ENCODE measurements at places on chromosomes 13 and 19. TPM values are rescaled to one million over a fixed set of nuclear protein-coding genes. Genes with fewer than 3 reads are reported as not detected.

The ZNF177 gene
- total RNA-seq, result 0.72 TPM

DNA sequence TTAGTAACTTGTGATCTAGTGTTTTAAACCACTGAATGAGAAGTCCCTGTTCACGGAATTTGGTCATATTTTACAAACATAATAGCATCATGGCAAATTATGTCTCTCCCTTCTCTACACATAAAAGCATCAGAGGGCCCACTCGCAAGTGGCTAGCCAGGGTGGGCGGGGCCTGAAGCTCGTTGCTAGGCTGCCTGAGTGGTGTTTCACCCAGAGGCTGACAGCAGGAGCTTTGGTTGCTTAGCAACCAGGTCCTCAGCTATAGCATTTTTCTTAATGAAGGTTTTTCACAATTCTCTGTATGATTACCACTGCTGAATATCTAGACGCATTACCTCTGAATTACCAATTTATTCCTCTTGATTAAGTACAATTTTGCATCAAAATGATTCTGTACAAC lies 126.5 kb downstream of the NALCN start:
- H3K4me3 ChIP-seq, result no peak overlapping the region
- DNase-seq, result peak; percentile 77
- peaks cover 25% of the 10 kb centered on the region for H3K4me1 ChIP-seq

DNA sequence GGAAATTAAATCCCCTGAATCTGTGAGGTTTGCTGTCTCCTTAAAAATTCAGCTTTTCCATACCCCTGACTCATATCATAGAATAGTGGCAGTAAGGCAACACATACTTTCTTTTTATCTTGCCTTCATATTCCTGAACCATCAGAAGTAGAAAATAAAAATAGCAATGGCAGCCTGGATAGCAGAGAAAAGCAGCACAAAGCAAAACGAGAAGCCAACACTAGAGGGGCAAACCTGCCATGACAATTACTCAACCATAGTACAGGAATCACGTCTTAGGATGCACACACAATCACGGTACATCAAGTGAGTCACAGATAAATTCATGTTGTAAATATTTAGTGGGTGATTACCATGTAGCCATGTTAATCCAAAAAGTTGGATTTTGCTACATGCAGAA lies 343.0 kb downstream of the ITGBL1 start:
- no peaks in the 10 kb centered on the region for H3K27me3 ChIP-seq
- no peak for DNase-seq
- no peak overlapping the region for H3K27ac ChIP-seq
- no peak overlapping the region for H3K4me3 ChIP-seq
- H3K4me1 ChIP-seq, result no peaks in the 10 kb centered on the region
- H3K36me3 ChIP-seq, result no peaks in the 10 kb centered on the region

- H3K27me3 ChIP-seq, result no peaks in the 10 kb centered on the region
- no peaks in the 10 kb centered on the region for H3K4me1 ChIP-seq
- no peak overlapping the region for H3K27ac ChIP-seq
- DNase-seq, result no peak
- no peaks in the 10 kb centered on the region for H3K36me3 ChIP-seq
Observed at GRCh38 chr13:91242652-91243051, 104.8 kb upstream of the MIR17HG start.

DNA sequence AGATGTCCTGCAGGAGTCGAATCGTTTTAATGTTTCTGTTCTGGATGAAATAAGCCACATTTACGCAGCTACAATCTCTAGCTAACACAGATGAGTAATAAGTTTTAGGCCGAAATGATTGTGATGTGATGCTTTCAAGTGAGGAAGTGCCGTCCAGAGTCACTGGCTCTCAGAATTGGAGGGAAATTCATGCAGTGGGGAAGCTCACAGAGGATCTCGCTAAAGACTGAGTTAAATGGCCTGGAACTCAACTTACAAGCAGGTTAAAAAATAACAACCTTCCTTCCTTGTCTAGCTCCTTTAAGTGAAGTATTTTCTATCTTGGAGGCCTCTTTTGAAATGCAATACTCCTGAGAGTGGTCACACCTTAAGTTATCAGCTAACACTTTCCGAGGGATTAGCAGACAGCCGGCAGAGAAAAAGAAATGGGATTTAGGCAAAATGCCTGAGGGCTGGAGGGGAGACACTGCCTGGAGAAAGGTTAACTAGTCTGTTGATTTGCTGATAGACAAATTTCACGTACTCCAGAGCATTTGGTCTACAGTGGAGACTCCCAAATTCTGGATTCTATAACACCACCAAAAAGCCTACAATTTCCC lies 74.2 kb downstream of the IRS2 start:
- H3K4me3 ChIP-seq, result no peak overlapping the region
- no peak for DNase-seq
- no peak overlapping the region for H3K27ac ChIP-seq

- no peaks in the 10 kb centered on the region for H3K4me1 ChIP-seq
- H3K4me3 ChIP-seq, result no peak overlapping the region
- DNase-seq, result no peak
- H3K36me3 ChIP-seq, result peaks cover 7% of the 10 kb centered on the region
- H3K27me3 ChIP-seq, result no peaks in the 10 kb centered on the region
Observed at GRCh38 chr13:98312606-98313005, 135.5 kb upstream of the RNF113B start.

DNA sequence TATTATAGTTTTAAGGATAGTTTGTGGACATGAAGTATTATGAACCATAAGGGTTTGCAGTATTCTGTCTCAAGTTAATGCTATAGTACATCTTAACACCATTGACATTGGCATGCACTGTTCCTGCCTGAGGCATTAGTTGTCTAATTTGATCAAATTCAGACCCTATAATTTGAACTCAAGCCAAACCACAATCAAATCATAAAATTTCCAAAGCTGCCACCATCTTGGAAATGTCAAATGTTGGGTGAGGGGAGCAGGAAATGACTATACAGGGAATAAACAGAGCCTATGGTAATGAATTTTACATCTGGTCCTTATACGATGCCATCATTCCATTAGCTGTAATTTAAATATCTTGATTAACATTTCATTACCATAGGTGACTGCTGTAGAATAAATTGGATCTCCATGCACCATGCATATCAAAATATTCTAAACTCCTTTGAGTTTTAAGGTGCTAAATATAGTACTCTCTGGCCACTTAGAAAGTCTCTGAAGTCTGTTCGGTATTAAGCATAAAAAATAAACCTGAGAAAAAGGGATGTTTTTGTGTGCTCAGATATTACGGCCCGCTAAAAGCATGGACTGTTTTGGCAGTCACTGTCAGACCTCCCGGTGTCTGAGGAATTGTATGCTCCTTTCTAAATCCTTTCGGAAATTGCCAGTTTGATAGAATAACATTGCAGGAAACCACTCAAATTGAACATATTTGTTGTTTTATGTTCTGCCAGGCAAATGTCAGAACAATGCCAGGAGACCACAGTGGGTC lies 257.7 kb downstream of the SPRY2 start:
- no peaks in the 10 kb centered on the region for H3K27me3 ChIP-seq
- H3K4me1 ChIP-seq, result peaks cover 33% of the 10 kb centered on the region
- peak overlapping the region; percentile 54 for H3K4me3 ChIP-seq
- no peaks in the 10 kb centered on the region for H3K36me3 ChIP-seq

The FCER2 gene
- not detected for total RNA-seq

DNA sequence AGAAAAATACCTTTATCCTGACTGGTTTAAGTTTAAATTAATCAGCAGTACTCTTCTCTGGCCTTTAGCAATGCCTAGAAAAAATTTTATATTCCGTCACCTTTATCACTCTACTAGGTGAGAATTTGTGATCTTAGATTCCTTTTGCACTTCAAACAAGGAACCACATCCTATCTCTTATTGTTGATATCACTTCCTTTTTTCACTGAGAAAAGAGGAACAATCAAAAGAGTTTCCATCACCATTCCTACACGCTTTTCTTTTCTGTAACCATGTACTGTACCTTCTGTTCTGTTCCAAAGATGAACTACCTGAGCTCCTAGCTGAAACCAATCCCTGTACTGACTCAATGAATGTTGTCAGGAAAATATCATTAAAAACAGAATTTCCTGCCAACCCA lies 1379.0 kb upstream of the MIR17HG start:
- H3K4me1 ChIP-seq, result no peaks in the 10 kb centered on the region
- H3K36me3 ChIP-seq, result no peaks in the 10 kb centered on the region
- H3K4me3 ChIP-seq, result no peak overlapping the region
- no peak for DNase-seq

DNA sequence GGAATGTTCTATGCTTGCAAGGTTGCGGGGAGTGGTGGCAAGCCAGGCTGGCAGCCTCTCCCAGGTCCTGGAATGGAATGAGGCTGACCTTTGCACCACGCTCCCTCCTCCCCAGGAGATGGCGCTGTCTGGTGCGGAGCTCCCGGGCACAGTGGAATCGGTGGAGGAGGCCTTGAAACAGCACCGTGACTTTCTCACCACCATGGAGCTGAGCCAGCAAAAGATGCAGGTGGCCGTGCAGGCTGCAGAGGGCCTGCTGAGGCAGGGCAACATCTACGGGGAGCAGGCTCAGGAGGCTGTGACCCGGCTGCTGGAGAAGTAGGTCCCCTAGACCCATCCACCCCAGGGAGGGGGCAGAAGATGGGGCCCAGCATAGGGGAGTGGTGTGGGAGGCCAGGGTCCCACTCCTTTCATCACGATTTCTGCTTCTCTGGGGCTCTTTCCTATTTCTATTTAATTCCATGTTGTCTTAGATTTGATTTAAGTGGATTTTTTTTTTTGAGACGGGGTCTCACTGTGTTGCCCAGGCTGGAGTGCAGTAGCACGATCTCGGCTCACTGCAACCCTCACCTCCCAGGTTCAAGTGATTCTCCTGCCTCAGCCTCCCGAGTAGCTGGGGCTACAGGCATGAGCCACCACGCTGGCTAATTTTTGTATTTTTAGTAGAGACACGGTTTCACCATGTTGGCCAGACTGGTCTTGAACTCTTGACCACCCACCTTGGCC lies 53.2 kb upstream of the SHKBP1 start:
- no peaks in the 10 kb centered on the region for H3K36me3 ChIP-seq
- H3K27me3 ChIP-seq, result no peaks in the 10 kb centered on the region
- H3K4me3 ChIP-seq, result no peak overlapping the region
- peak; percentile 95 for DNase-seq
- no peak overlapping the region for H3K27ac ChIP-seq

The EXOC3L2 gene
- not detected for total RNA-seq

- H3K27ac ChIP-seq, result no peak overlapping the region
- DNase-seq, result no peak
- no peaks in the 10 kb centered on the region for H3K27me3 ChIP-seq
- H3K4me1 ChIP-seq, result peaks cover 5% of the 10 kb centered on the region
- no peaks in the 10 kb centered on the region for H3K36me3 ChIP-seq
- H3K4me3 ChIP-seq, result no peak overlapping the region
Observed at GRCh38 chr19:53810891-53811290, 13.2 kb downstream of the NLRP12 start.

DNA sequence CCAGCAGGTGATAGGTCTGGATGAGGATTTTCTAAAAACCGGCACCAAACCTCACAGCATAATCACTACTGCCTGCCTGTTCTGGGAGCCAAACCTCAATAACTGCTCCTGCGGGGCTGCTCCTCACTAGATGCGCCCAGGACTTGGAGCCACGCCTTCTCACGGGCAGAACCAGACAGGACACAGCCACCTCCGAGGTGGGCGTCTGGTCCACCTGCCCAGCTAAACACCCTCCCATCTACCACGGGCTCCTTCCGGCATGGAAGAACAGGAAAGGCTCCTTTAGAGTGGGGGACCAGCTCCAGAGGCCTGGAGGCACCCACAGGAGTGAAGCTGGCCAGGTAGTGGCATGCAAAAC lies 73.5 kb downstream of the PEPD start:
- peaks cover 23% of the 10 kb centered on the region for H3K4me1 ChIP-seq
- peak; percentile 52 for DNase-seq
- no peak overlapping the region for H3K27ac ChIP-seq
- H3K27me3 ChIP-seq, result no peaks in the 10 kb centered on the region
- H3K36me3 ChIP-seq, result no peaks in the 10 kb centered on the region
- no peak overlapping the region for H3K4me3 ChIP-seq

GRCh38 chr13:20989656-20990321 lies 71.6 kb downstream of the LATS2 start:
- H3K36me3 ChIP-seq, result peaks cover 65% of the 10 kb centered on the region
- H3K4me3 ChIP-seq, result no peak overlapping the region
- no peak for DNase-seq
- H3K27ac ChIP-seq, result peak overlapping the region; percentile 11

The CGB2 gene
- total RNA-seq, result not detected

DNA sequence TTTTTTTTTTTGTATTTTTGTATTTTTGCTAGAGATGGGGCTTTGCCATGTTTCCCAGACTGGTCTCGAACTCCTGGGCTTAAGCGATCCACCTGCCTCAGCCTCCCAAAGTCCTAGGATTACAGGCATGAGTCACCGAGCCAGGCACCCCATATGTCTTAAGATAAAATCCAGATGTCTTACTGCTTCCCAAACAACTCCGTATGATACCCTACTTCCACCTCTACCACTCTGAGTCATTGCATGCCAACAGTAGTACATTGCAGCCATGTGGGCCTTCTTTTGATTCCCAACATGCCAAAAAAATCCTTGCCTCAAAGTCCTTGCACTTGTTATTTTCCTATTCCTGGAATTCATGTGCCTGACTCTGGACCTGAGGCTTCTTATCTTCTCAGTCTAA lies 799.2 kb downstream of the GPC5 start:
- H3K4me1 ChIP-seq, result no peaks in the 10 kb centered on the region
- no peaks in the 10 kb centered on the region for H3K36me3 ChIP-seq
- H3K27me3 ChIP-seq, result no peaks in the 10 kb centered on the region

DNA sequence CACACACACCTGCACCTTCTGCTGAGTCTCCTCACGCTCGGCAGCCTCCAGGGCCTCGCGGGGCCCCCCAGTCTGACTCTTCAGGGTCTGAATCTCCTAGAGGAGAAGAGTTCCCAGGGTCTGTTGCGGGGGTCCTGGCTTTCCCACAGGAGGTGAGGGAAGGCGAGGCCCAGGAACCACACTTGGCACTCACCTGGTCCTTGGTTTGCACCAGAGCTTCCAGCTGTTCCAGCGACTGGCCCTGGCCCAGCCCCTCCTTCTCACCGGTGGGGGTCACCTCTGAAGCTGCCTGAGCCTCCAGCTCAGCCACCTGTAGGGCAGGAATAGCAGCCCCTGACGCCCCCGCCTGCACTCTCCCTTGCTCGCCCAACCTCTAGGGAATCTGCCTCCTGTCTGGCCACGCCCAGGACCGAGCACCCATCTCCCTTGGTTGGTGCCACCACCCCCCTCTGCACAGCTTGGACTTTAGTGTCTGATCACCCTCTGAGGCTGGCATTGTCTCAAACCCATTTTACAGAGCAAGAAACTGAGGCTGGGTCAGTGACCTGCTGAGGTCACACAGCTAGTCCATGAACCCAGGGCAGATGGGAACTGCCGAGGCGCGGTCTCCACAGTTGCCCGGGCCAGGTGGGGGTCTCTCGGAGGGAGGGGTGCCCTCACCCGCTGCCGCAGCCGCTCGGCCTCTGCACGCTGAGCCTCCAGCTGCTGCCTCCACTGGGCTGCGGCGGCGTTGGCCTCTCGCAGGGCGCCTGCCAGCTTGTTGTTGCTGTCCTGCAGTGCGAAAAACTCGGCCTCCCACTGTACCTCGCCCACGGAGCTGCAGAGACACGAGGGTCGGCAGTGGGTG lies 9.5 kb downstream of the HOMER3 start:
- peaks cover 63% of the 10 kb centered on the region for H3K36me3 ChIP-seq
- no peaks in the 10 kb centered on the region for H3K27me3 ChIP-seq
- no peaks in the 10 kb centered on the region for H3K4me1 ChIP-seq
- no peak overlapping the region for H3K27ac ChIP-seq
- H3K4me3 ChIP-seq, result no peak overlapping the region
